Motor neuron (in vitro differentiated cells): ENCODE measurements at places on chromosomes 3 and 15.

GRCh38 chr3:150759319-150759718 lies 3.6 kb downstream of the SIAH2 start:
- ATAC-seq = no peak

DNA sequence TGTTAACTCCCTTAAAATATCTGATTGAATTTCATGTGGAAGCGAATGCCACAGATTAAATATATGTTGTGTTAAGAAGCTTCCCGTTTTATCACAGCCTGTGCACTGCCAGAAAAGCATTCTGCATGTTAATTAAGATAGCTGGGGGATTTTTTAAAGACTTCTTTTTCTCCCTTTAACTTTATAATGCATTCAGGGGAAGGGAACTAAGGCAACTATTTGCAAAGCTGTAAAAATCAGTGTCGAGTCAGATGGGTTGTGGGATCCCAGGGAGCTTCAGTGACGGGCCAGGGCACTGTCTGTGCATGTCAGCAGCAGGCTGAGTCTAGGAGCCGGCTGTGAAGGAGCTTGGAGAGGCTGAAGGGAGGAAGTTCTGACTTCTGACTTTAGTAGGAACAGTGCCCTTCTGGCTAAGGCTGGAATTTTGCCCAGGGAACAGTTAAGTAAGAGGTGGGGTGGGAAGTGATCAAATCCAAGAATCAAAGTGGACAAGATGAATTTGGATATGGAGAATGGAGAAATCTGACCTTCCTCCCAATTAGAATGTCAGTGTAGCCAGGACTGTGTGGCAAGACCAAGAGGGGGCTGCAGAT lies 77.7 kb downstream of the ABHD5 start:
- ATAC-seq = no peak

DNA sequence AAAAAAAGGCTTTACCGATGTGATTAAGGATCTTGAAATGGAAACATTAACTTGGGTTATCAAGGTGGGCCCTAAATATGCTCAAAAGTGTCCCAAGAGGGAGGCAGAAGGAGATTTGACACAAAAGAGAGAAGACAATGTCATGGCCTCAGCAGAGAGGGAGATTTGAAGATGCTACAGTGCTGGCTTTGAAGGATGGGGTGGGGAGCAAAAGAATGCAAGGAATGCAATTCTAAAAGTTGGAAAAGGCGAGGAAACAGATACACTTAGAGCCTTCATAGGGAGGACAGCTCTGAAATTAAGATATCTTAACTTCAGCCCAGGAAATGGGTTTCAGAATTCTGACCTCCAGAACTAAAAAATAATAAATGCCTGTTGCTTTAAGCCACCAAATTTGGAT lies 314.5 kb upstream of the CCDC54 start:
- ATAC-seq = no peak

DNA sequence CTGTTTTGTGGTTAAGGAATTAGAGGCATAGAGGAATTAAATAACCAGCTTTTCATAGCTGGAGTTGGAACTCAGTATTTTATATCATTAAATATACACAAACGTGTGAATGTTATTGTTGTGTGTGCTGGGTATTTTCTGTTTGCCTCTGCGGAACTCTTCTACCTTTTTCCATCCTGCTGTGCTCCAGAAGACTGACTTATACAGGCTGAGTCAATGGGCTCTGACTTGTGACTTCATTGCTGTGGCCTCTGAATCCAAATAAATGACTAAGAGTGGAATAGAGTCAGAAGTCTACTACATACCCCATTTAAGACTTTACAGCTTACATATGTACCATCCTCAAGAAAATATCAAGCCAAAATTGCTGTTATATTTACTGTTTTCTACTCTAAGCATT lies 17.6 kb downstream of the ARIH1 start:
- peak; percentile 67 for ATAC-seq

- ATAC-seq = peak; percentile 13
Observed at GRCh38 chr3:174202561-174202960, 656.6 kb upstream of the NAALADL2 start.

DNA sequence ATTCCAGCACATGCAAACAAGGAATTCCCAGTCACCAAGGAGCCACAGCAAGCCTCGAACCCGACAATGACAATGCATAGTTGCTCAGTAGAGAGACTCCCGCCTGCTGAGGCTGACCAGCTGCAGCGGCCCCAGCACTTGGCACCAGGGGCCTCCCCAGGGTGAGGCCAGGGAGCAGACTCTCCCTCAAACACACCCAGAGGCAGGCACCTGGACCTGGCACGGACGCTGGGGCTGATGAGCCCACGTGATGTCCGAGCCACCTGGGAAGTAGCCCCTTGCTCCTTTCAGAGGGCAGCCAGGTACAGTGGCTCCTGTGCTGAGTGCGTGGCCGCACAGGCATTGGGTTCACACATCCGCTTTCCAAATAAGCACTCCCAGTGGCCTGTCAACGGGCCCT lies 315.9 kb upstream of the TGFBR2 start:
- no peak for ATAC-seq

GRCh38 chr3:5972586-5972985 lies 785.1 kb downstream of the EDEM1 start:
- no peak for ATAC-seq

DNA sequence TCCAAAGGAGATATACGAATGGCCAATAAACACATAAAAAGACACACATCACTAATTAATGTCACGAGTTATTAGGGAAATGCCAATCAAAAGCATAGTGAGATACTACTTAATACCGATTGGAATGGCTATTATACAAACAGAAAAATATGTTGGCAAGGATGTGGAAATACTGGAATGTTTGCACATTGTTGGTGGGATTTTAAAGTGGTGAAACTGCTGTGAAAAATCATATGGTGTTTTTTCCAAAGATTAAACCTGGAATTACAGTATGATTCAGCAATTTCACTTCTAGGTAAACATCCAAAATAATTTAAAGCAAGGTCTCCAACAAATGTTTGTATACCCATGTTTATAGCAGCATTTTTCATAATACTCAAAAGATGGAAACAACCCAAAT lies 765.5 kb downstream of the VGLL3 start:
- ATAC-seq = no peak

DNA sequence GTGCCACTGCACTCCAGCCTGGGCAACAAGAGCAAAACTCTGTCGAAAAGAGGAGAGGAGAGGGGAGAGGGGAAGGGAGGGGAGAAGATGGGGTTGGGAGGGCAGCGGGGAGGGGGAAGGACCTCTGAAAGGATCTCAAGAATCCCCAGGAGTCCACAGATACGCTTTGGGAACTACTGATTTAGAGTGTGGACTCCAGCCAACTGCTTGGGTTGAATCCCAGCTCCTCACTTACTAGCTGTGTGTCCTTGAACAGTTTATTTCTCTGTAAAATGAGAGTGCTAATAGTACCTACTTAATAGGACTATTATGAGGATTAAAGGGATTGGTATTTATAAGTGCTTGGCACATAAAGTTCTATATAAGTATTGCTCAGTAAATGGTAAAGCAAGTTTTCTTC lies 45.0 kb upstream of the FAH start:
- no peak for ATAC-seq

DNA sequence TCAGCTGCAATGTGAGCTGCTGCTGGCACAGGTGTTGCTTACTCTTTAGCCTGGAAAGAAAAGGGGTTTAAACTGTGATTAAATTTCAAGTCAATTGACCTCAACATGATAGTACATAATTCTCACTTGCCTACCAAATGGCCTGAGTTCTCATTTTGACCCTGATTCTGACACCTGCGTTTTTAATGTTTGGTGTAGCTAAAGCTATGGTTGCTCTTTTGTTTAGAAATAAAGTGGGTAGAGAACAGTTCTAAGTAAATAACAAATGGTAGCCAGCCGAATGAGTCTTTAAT lies 100.8 kb upstream of the SOX2 start:
- no peak for ATAC-seq

DNA sequence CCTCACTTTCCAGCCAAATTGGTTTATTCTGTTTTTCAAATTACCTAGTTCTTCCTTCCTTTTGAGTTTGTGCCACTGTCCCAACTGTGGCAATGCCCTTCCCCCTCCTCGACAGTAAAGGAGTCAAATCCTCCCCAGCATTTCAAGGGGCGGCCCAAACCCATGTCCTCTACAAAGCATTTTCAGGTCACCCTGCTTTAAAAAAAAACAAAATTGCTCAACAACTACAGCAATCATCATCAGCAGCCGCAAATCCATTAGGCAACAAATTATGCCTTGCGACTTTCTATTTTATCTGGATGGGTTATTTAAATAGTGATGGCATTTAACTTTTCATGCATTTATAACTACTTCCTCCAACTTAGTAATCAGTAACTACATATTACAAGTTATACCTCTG lies 32.7 kb downstream of the PLD1 start:
- no peak for ATAC-seq

GRCh38 chr15:75842722-75843677 lies at the start of gene UBE2Q2:
TSS of gene UBE2Q2 (plus strand) at chr15:75843447. CDS start at chr15:75843667, 220 bp downstream.
- peak; percentile 69 for ATAC-seq

GRCh38 chr3:79587150-79587549 lies 180.6 kb downstream of the ROBO1 start:
- peak; percentile 38 for ATAC-seq

DNA sequence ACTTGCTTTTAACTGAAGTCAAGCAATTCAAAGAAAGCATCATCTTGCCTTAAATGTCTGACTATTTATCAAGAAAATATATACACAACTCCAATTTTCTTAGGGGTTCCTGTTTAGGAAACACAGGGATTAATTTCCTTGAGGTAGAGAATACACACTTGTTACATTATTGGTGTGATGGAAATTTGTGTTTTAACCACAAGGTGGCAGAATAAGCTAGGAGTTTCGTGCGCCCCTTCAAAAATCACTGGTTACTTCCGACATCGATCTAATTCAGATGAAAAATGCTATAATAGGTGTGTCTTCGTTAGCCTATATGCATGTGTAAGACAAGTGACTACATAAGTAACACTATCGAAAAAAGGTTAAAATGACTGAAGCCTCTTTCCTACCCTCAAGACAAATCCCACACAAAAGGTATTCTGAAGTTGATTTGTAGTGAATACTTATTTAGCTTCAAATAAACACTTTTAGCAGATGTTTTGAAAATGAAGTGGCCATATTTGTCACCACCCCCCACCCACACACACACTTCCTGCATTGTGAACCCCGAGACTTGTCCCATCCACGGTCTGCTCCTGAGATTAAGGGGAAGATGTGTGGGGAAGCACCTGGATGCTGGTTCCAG lies 246.5 kb downstream of the ROBO1 start:
- ATAC-seq = peak; percentile 33

DNA sequence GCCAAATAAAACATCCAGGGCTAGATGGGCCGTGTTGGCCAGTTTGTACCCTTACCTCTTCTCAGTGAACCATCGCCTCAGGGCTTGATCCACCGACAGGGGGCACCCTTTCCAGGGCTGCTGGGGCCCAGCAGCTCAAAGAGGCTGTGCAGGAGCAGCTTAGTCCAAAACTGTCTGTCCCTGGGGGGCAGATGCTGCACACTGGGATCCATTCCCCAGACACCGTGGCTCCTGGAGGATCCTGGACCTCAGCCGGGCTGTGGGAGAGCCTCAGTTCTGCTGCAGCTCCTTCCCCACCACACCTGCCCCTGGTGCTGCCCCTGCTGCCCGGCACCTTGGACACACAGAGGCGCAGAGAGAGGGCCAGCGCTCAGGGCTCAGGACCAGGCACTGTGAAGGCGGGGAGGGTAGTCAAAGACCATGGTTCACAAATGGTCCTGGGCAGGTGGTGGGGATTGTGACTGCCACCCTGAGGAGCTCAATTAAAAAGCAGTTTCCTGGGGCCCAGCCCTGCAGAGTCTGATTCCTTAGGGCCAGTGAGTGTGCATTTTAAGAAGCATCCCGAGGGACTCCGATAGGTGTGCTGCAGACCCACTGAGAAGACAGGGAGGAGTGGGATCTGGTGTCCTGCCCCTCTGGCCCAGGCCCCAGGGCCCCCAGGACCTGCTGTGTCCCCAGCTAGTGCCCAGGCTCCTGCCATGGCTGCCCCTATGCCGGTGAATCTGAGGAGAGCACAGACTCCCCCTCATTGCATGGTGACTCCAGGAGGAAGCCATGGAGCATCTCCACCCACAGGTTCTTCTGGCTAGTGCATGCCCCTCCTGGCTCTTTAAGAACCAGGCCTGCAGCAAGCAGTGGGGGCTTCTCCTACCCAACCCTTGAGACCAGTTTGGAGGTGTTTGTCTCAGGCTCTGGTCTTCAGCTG lies 86.5 kb upstream of the PRR20G start:
- ATAC-seq = no peak

DNA sequence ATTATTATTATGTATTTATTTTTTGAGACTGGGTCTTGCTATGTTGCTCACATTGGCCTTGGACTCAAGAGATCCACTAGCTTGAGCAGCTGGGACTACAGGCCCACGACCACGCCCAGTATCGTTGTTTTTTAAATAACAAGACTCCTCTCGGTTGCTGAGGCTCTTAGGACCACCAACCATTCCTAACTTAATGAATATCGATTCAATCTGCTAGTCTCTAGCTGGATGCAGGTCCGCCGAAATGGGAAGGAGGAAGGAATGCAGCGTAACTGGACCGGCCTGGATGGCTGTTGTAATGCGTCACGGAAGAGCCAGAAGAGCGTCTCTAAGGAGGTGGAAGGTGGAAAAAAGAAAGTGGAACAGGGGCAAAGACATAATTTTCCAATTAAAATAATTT lies 1.7 kb downstream of the ANXA2 start:
- ATAC-seq = no peak

DNA sequence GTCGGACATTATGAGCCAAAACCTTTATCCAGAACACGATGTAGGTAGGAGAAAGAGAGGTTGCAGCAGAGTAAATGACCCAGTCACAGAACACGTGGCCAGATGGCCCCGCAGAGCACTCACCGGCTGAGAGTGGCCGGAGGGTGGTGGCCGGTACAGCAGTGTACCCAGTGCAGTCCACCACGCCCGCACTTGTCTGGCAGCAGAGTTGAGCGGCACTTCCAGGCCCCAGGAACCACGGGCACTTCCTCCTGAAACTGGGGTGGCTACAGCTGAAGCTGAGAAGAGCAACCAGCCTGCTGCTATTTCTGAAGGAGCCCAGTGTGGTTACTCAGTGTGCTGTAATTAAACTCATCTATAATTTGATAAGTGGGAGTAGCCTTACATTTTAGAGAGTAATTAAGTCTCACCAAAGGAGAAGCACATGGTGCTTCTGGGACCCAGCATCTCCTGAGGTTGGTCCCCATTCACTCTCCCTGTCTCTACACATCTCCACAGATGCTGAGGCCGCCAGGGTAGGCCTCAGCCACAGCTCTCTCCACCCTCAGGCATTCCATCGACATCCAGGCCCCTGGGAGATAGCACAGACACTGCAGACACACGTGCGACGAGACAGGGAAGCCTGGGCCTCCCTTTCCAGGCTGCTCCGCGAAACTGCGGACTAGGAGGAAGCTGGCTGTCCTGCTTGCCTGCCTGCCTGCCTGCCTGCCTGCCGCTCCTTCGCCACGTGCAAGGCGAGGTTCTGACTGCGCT lies 49.8 kb downstream of the BDH1 start:
- no peak for ATAC-seq
